ENCODE measurements at places on chromosomes 1 and 21.

DNA sequence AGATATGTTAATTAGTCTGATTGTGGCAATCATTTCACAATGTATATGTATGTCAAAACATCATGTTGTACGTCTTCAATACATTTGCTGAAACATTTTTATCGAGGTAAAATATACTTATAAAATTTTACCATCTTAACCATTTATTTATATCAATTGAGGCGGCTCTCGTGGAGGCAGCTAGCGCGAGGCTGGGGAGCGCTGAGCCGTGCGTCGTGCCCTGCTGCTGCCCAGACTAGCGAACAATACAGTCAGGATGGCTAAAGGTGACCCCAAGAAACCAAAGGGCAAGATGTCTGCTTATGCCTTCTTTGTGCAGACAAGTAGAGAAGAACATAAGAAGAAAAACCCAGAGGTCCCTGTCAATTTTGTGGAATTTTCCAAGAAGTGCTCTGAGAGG, 202.5 kb upstream of the PBX1 start:
- DNase-seq: no peak

- DNase-seq: peak; percentile 48
These were observed at the start of gene SOX13 for GRCh38 chr1:204072931-204073836. Gene SOX13 (plus strand): TSS chr1:204073115. CDS start chr1:204112916, 39,801 bp downstream.

GRCh38 chr1:57532299-57532698, 108.4 kb upstream of the DAB1 start:
- no peak for DNase-seq

GRCh38 chr1:32239790-32240139, 7.3 kb upstream of the FAM167B start:
- DNase-seq: no peak

DNA sequence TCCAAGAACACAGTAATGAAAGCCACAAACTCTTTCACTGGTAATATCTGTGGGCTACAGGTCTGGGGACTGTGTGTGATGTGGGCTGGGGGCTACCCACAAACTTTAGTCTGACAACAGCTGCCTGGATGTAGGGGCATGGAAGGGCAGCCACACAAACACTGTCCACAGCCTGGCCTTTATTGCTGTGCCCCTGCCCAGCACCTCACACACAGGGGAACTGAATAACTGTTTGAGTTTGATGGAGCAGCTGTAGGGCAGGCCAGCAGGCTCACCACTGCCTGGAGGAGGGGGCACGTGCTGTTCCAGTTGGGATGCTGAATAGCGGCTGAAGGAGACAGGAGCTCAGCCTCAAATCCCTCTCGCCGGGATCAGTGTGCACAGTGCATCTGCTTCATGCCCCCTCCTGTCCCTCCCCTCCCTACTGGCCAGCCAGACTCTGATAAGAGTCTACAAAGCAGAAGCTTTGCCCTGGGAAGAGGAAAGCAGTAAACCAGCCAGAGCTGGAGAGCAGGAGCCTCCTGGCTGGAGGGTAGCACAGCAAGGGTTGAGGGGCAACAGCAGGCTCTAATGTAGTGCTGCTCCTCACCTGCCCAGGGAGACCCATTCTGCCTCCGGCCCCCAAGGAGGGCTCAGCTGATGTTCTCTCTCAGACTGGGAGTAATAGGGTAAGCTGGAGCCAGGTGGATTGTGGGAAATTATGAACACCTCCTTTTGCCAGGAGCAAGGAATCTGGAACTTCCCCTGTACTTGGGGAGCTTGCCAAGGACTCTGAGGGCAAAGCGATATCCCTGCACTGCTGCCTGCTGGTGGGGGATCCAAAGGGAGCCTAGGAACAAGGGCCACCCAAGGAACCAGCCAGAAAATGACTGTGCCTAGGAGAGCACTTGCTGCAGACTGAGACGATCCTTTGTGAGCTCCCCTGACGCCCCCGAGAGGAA, 70.2 kb upstream of the GOLT1A start:
- no peak for DNase-seq

GRCh38 chr1:87973896-87974295, 645.2 kb downstream of the LMO4 start:
- no peak for DNase-seq

DNA sequence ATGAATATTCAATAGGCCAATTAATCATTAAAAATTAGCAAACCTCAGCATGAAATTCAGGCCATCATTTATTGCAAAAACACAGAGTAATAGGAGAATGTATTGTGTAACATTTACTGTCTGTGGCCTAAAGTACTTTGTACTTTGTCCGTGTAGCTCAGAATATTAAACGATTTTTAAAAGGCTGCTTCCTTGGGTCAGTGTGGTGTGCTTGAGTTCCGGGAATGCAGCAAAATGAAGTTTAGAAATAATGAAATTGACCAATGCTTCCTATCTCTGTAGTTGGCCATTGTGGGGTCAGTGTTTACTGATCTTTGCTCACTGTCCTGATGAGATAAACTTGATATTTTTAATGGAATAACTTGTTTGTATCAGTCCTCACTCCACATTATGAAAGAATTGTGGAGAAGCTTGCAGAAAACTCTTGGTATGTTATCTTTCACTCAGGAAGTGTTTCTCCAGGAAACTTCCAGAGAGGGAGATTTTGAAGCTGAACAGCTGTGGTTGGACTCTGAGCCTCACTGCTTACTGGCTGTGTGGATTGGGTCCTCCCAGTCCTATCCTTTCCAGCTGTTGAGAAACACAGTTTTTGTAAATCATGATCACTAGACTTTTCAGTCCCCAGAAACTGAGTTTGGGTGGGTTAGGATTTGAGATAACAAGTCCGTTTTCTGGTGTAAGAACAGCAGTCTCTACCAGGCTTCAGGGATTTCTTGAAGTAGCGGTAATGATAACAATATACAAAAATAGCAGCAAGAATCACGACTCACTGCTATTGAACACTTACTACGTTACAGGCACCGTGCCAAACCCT, 19.2 kb upstream of the MTARC1 start:
- DNase-seq: no peak

DNA sequence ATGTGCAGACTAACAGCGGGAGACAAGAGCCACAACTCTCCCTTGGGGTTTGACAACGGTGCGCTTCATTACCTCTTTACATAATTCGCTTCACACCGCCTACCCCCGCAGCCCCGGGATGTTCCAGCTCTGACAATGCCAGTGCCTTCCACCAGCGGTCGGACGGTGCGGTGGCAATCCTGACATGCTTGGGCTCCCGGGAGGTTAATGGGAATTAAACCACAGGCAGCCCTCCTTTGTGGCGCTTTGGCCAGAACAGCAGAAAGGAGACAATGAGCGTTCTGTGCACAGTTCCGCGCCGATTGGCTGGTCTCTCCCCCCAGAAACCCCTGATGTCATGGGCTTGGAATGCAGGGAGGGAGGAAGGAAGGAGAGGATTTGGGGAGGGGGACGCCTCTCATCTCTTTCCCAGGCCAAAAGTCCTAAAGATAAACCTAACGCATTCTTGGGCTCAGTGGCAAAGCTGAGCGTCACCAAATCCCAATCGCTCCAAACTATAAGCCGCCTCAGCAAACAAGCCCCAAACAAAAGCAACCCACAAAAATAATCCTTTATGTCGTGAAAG, 1.3 kb downstream of the CNN3 start:
- DNase-seq: peak; percentile 48

GRCh38 chr1:185920602-185921001, 186.4 kb downstream of the HMCN1 start:
- no peak for DNase-seq

DNA sequence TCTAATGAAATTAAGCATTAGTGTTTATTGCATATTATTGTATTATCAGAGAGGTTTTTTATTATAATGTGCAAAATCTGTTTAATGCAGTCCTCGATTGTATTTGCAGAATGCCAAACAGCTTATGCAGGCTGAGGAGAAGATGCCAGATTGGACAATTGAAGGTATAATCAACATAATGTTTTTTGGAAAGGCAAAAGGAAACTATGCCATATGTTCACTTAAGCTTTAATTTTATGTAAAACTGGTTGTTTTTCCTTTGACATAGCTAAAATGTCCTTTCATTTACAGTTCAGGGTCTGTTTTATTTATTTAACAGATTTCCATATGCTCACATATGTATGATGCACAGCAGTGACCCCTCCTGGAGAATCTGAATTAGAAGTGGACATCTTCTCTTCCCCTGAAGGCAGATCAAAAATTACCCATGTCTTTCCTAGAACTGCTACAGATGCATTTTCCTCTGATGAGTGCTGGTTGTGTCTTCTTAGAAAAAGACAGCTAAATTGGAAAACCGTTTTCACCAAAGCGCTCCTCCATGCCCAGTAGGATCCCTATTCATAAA, 143.5 kb upstream of the USH2A start:
- DNase-seq: no peak

- DNase-seq: no peak
These were observed 510.3 kb downstream of the NPHP4 start for GRCh38 chr1:5481889-5482288.

GRCh38 chr1:116286541-116286971, 86.5 kb upstream of the ATP1A1 start:
- DNase-seq: no peak

DNA sequence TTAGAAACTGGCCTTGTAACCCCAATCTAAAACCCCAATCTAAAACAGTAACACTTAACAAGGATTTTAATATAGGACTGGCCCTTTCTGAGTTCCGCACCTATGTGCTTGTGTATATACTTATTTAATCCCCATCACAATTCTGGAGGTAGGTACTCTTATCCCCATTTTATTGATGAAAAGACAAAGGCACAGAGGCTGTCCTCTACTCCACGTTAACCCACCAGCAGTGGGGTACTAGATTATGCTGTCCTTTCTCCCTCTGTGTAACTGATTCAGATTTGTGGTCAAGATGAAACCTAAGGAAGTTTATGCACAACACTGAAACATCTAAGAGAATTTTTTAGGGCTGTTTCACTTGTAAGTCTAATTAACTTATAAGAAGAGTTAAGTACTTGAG, 175.3 kb downstream of the RERE start:
- no peak for DNase-seq

- no peak for DNase-seq
These were observed 2.1 kb downstream of the GALNT2 start for GRCh38 chr1:230068952-230069684.

GRCh38 chr1:204598319-204598969, 82.2 kb downstream of the MDM4 start:
- no peak for DNase-seq

GRCh38 chr1:34019741-34020552, 145.1 kb downstream of the CSMD2 start:
- no peak for DNase-seq

DNA sequence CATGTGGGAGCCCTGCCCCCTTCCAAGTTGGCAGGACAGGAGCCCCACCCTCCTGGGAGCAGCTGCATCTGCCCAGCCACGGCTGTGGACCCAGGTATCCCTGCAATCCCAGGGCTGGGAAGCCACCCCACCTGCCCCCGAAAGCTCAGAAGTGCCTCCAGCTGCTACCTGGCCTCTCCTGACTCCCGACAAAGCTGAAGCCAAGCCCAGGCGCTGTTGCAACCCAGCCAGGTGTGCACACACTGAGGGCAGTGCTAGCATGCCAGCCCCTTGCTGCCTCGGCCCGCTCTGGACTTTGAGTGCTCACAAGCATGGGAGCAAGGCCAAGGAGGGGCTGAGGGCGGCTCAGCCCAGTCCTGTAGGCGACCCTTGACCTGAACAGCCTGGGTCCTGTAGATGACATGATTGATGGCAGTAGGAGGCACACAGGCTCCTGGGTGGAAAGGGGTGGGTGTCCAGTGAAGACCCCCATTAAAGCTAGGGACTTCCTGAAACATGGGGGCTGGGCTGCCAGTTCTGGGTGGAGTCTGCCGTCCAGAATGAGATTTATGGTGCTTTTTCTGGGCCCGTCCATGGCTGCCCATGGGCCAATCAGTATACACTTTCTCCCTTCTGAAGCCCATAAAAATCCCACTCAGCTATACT, 2.8 kb upstream of the SSU72 start:
- DNase-seq: no peak

DNA sequence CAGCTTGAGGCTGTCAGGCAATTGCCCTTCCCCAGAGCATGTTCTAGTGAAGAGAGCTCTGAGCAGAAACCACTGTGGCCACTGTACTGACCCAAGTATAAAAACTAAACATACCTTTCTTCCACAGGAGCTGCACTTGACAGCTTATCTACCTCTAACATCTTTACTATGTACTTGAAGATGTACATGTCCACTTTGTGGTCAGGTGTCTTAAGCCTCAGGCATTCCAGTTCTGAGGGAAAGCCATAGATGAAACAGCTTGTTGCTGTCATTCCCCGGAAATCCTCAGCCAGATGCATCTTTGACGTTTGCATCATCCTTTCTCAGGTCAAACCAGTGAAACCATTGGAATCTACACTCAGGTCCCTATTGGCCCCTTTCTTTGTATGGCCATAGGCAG, 70.4 kb downstream of the CHRM3 start:
- DNase-seq: no peak

DNA sequence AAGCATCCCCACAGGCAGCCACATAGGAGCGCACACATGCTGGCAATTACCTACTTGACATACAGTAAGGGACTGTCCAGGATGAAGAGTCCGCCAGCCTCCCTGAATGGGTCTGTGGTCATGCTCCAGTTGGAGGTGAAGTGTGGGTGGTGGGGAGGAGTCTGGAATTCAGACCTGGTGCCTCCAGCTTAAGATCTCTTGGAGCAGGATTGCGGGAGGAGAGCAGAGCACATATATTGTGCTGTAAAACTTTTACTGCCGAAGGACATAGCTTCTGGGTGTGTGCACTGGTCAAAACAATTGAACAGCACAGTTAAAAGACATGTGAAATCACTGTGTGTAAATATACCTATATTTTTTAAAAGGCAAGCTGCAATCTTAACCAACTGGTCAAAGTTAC, 17.9 kb downstream of the STK40 start:
- DNase-seq: no peak

DNA sequence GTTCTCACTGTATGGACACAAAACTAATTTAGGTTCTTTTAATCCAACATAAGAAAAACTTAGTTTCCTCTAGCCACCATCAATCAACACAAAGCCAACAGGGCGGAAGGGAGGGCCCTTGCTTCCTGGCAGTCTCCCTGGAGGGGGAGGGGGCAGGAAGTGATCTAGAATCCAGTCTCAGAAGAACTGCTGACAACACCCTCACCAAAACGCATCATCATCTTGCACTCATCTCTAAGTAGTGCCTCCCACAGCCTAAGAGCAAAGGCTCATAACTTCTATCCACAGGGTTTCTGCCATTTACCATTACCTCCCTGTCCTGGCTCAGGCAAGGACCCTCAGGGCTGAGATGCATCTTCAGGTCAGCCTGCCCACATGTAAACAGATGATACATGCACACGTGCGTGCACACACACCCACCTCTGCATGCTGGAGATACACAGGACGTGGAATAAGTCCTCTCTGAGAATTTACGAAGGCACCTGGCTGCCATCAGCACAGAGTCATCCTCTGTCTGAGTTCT, 20.5 kb downstream of the HIVEP3 start:
- no peak for DNase-seq

- DNase-seq: no peak
These were observed 18.7 kb upstream of the PTGFR start for GRCh38 chr1:78471890-78472620.

DNA sequence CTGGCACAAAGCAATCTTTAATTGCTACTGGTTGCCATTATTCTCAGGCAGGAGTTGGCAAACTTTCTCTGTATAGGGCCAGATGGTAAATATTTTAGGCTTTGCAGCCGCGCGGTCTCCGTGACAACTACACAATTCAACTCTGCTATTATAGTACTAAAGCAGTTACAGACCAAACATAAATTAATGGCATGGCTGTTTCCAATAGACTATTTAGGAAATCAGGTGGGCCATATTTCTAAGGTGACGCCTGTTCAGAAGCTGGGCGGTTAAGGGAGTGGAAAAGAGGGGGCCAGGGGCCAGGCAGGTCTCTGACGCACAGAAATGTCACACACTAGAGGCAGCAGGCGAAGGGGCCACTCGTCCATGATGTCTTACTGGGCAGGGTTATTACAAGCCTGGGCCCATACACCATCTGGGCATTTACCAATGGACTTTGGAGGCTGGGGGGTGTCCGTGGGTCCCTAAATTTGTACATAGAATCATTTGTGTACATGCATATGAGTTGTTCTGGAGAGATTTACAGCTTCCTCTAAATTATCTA, 80.1 kb downstream of the STUM start:
- no peak for DNase-seq
